ENCODE measurements at places on chromosomes 16 and 17.

- DNase-seq, result no peak
Observed at GRCh38 chr17:81390873-81391255, 4.4 kb upstream of the BAHCC1 start.

DNA sequence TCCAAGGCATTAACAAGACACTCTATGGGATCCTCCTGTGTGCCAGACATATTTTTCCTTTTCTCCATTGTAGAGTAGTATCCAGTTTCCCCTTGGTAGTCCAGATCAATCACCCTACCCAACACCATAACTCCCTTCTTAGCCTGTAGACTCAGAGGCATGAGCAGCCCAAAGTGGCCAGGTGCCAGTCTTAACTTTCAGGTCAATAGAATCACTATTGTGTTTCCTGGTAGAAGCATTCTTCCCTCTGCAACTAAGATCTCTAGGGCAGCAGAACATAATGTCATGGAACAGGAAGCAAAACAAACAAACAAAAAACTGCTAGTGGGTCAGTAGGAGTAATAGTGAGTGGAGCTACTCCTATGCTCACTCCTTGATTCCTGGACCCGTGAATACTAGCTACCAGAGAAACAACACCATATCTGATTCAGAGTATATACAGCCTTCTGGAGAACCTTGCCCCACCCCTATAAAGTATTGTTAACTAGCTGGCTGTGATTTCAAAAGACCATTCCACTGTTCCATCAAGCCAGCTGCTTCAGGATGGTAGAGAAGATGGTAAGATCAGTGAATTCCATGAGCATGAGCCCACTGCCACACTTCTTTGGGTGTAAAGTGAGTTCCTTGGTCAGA lies 11.2 kb upstream of the CLEC19A start:
- DNase-seq, result no peak

DNA sequence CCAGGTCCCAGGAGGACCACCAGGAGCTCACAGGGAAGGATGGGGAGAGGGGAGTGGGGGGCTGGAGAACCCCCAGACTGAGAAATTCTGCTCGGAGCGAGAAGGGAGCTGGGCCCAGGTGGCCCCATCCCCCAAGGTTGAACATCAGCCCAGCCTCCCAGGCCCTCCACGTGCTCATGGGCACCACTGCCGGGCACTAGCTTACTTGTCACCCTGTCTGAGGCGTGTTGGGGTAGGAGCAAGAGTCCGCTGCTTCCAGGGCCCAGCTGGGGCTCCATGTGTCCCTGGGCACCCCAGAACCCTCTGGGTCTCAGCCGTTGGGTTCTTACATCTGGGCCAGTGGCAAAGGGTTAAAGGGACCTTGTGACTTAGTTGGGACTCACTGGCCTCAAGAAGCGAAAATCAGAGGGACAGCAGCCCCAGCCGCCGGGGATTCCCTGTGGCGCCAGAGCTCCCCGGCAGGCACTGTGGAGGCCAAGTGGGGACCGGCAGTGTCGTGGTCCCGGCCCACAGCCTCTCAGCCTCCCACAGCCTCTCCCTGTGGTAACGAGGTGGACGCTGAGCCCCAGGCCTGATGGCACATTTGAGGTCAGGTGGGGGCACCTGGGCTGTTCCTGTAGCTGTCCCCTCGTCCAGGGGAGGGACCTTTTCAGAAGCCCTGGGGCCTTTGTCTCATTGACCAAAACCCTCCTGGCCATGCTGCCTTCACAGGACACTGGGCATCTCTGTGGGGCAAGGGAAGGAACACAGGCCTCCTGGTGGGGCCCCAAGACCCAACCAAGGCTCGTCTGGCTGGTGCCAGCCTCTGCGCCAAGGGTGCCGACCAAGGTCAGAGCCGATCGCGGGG lies 33.7 kb upstream of the CDH15 start:
- no peak for DNase-seq

DNA sequence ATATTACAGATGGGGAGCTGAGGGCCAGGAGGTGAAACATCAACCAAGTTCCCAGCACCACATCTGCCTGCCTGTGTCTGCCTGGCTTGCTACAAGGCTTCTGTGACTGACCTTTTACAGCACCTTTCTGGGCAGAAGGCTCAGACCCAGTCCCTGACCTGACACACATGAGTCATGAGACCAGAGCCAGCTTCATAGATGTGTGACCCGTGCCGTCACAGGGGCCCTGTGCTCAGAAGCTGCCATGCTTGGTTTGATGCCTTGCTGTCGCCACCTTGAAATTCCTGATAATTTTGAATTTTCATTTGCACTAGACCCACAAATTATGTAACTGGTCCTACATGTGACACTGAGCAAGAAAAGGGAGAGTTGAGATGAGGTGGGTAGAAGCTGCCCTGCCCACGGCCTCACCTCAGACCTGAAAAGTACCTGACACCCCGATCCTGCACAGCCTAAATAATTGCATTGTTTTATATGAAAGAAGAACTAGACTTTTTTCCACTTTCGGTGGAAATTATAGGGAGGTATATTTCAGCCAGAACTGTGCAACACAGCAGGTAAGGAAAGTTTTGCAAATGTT lies 13.3 kb upstream of the PECAM1 start:
- DNase-seq, result no peak

GRCh38 chr17:5249615-5250014 lies 15.0 kb upstream of the SCIMP start:
- peak; percentile 34 for DNase-seq

GRCh38 chr16:74756203-74756602 lies 18.4 kb downstream of the FA2H start:
- DNase-seq, result no peak

- DNase-seq, result no peak
Observed at GRCh38 chr17:67260170-67260987, 15.4 kb upstream of the HELZ start.
